ENCODE measurements at places on chromosomes 7 and 10.

DNA sequence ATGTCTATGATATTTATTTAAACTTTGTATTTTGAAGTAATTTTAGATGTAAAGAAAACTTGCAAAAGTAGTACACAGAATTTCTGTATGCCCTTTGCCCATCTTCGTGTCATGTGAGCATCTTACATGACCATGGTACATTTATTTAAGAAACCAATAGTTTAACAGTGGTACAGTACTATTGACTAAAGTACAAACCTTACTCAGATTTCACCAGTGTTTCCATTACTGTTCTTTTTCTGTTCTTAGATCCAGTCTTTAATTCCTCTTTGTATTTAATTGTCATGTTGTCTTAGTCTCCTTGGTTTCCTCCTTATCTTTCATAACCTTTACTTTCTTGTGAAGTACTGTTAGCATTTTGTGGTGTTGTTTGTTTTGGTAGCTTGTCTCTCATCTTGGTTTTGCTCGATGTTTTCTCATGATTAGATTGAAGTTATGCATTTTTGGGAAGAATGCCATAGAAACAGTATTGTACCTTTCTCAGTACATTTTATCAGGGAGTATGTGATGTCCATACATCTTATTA, 24.1 kb downstream of the TAX1BP1 start:
- no peak for DNase-seq

GRCh38 chr7:157722137-157723060, 385.6 kb downstream of the DNAJB6 start:
- DNase-seq: no peak

DNA sequence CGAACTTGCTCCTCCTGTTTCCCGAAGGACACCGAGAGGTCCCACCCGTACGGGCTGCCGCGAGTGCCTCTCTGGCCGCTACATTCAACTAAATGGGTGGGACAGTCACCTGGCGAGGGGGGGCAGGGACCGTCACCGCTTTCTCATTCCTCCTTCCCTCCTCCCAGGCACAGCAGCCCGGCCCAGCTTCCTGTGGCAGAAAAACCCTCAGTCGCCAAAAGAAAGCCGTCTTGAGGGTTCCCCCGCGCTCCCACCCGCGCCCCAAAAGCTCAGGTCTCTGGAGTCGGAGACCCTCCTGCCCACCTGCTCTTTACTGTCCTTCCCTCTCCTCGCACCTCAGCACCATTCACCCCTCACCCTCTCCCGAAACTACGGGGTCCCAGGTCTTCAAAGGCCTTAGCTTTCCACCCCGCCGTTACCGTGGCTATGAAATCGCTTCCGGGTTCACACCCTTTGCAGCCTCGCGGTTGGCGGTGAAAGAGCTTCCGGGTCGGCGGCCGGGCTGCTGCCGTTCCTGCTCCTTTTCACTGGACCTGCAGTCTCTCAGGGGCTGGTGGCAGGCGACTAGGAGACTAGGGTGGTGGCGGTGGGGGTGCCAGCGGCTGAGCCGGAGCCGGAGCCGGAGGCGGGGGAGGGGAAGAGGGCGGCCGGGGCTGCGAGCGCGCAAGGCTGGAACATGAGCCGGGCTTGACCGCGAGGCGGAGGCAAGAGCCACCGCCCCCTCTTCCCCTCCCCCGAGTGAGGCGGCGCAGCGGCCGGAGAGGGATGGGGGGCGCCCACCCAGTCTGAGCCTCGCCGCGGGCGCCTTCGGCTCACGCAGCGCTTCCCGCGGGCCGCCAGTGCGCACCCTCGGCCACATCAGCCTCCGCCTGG, at the start of the genes ANKIB1 and KRIT1:
Gene ANKIB1 (plus strand): TSS at position 488 of the 873 bp plus-strand sequence. CDS start 49,005 bp downstream, outside the sequence.
Gene KRIT1 (minus strand): TSS at position 428 of the 873 bp plus-strand sequence. CDS start 3,779 bp downstream, outside the sequence.
- DNase-seq: peak; percentile 81

DNA sequence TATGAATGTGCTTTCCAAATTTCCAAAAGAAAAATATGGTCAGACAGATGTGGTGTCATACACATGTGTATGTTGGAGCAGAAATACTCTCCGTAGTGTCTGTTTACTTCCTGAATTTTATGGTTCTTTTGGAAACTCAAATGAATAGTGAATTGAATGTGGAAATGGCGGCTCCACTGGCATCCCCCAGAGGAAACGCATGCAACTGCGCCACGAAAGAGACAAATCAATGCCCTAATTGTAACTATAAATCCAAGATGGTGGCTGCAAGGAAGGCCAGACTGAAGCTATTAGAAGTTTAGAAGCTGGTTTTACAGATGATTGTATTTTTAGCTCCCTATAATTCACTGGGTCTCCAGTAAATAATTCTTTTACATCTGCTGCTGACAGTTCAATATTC, 246.7 kb downstream of the FGFR2 start:
- no peak for DNase-seq

DNA sequence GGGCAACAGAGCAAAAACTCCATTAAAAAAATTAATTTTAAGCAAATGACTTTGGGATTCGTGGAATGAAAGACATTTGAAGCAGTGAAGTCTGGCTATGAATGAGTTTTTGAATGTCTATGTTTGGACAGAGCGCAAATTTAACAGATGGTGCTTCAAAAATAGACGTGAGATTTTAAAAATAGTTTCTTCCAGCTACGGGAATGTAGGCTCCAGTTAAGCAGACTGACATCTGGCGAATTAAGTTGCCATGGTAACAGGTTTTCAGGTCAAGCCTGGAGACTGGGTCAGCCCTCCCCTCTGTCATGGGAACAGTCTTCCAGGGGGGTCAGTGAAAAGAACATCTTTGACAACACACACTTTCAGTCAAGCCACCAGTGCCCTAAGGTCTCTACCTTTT, 62.0 kb downstream of the MYOF start:
- DNase-seq: no peak

DNA sequence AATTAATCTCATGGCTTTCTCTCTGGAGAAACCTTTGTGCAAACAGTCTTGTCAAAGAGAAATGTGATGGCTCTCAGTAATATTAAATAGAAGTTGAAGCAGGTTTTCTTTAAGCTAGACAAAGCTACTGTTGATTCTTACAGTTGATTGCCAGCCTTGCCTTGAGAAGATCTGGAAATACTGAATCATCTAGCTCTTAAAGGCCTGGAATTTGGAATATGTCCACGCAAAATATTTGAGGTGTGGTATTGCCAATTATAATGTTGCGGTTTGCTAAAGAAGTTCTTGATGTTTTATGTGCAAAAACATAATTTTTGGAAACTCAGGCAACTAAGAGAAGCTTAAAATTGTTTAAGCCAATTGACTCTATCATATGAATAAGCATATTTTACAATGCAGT, 371.9 kb downstream of the PHF14 start:
- DNase-seq: no peak

- no peak for DNase-seq
Measured at GRCh38 chr10:108184114-108184513, 1019.6 kb upstream of the SORCS1 start.

DNA sequence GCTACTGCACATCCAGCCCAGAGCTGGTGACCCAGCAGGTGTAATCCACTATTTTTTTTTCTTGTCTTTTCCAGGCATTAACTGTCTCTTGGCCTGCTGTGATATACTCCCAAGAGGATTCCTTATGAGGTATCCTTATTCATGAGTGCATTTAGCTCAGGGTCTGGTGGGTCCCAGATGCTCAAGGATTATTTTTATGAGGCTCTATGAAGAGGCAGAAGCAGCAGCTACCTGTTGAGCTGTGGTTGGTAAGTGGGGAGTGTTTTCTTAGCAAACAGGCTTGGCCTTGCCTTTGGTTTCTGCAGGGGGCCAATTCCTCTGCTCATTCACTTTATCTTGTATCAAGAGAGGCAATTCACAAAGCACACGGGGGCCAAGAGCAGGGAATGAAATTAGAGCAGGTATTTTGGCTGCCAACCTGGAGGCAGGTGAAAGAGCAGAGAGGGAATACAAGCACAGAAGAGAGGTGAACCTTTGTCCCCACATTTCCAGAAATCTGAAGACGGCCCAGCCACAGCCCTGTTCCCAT, 221.6 kb downstream of the TMEM178B start:
- DNase-seq: no peak

All from T-helper 9 cell (primary cell).